Hepatocyte (in vitro differentiated cells): ENCODE measurements at places on chromosomes 2 and 18. TPM values are rescaled to one million over a fixed set of nuclear protein-coding genes. Genes with fewer than 3 reads are reported as not detected.

GRCh38 chr2:105845976-105846375 is 101.3 kb downstream of the NCK2 start:
- no peak overlapping the region for H3K4me3 ChIP-seq
- no peak overlapping the region for H3K27ac ChIP-seq
- DNase-seq = no peak
- no peaks in the 10 kb centered on the region for H3K36me3 ChIP-seq
- no peaks in the 10 kb centered on the region for H3K27me3 ChIP-seq

GRCh38 chr2:100418406-100418962 is 1.0 kb upstream of the CHST10 start:
- no peaks in the 10 kb centered on the region for H3K36me3 ChIP-seq
- H3K4me3 ChIP-seq = no peak overlapping the region
- peak; percentile 32 for DNase-seq
- H3K27me3 ChIP-seq = no peaks in the 10 kb centered on the region
- H3K4me1 ChIP-seq = peaks cover 4% of the 10 kb centered on the region

Gene CERKL
- 1.1 and 2.3 TPM in 2 replicates for total RNA-seq

Gene PLGLB2
- total RNA-seq = 13.7 and 28.5 TPM in 2 replicates
